ENCODE measurements at places on chromosomes 3 and 15. TPM values are rescaled to one million over a fixed set of nuclear protein-coding genes. Genes with fewer than 3 reads are reported as not detected.

Gene MESP2
- not detected for total RNA-seq

DNA sequence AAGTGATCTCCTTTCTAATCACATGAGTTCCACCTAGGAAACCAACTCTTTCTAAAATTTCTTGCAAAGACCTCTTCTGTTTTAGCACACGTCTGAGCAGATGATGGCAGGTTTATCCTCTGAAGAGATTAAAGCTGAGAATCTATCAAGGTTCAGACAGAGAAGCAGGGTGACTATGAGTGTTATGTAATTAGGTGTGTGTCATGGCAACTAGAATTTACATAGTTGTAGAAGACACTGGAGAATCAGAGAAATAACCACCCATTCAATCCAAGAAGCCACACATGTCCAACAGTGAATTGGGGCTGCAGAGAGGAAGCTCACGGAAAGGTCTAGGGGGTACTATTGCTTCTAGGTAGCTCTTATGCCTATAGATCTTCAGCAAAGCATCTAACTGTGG lies 600.5 kb downstream of the PYDC2 start:
- DNase-seq: no peak

- DNase-seq: no peak
Measured at GRCh38 chr15:66411190-66411589, 24.5 kb downstream of the MAP2K1 start.

Gene MUC4
- total RNA-seq: 0.31 TPM

Data from activated CD8-positive, alpha-beta T cell treated with anti-CD3 and anti-CD28 coated beads for 36 hours (primary cell).